ENCODE measurements at places on chromosomes 6 and 20.

GRCh38 chr20:25009218-25010145, 16.9 kb upstream of the APMAP start:
- DNase-seq = no peak

DNA sequence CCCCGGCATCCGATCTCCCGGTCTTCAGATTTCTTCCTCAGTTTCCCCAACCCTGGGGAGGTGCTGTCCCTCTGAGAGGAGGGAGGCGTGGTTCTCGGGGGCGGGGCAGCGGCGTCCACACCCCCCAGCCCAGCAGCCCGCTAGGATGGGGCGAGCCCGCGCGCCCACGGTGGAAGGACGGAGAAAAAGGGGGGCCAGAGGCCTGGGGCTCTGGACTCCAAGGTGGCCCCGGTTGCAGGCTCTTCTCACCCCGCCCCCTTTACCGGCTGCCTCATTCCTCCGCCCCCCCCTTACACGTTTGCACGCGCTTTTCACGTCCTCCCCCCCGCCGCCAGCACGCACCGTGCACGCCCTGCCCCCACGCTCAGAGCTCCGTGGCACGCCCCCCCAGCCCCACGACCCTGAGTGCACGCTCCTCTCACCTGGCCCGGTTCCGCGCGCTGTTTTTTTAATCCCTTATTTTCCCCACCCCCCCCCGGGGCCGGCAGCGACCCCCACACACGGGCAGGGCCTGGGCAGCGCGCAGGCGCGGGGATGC, 402 bp downstream of the ZBTB12 start:
- DNase-seq = no peak

DNA sequence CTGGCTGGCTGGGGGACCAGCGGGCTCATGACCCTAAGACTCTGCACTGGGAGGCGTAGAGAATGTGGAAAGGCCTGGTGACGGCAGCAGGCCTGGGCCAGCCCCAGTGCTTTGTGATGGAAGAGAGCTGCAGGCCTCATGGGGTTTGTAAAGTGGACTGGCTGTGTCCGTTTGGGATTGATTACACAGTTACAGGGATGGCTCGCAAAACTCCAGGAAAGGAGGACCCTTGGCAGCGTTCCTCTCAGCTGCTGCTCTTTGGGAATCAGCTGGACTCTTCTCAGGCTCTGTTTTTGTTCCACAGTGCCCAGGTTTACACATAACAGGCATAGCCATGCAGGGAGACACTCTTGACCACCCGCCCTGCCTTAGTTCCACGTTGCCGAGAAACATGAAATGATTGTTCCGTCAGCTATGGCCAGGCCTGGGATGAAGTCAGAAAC, 89.0 kb downstream of the SLX4IP start:
- no peak for DNase-seq

DNA sequence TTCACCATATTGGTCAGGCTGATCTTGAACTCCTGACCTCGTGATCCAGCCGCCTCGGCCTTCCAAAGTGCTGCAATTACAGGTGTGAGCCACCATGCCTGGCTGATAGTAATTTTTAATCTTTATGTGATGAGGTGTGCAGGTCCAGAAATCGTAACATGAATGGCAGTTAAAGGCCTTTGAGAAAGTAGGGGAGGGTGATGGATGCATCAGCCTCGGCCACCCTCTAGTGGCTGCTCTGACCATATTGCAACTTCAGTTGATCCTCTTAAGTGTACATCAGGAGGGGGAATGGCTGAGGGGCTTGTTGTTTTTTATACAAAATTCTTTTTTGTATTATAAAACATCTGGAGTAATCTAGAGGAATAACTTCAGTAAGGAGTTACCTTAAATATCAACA, 193.0 kb downstream of the ZFAND3 start:
- DNase-seq = no peak

GRCh38 chr6:137286368-137286767, 67.2 kb upstream of the IFNGR1 start:
- DNase-seq = no peak

- peak; percentile 41 for DNase-seq
Measured at GRCh38 chr6:107264357-107264840, 149.1 kb upstream of the BEND3 start.
